GDM1 (cell line): ENCODE measurements at places on chromosomes 2 and 18.

DNA sequence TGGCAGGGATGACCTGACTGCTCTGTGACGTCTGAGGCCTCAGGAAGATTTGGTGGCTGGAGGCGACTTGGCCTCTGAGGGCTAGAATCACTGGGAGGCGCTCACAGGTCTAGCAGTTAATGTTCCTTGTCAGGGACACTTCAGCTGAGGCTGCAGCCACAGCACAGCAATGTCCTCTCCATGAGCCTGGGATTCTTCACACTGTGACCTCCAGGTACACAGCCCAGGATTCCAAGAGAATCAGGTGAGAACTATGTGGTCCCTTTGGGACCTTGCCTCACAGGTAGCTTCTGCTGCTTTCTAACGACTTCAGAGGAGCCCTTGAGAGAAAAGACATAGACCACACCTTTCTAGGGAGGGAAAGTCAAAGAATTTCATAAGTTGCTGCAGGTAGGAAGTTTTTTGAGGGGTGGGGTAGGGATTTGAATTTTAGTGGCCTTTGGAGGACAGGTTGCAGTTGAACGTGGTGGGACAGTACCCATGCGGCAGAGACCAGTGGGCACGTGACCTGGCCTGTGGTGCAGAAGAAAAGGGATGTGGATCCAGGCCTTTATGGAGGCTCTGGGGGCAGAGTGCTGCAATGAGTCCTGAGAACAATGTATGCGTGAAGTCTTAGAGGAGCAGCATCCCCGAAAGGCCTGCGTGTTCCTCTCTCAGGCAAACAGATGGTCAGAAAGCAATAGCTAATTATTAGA, 86.2 kb downstream of the LYPD1 start:
- no peak for DNase-seq

DNA sequence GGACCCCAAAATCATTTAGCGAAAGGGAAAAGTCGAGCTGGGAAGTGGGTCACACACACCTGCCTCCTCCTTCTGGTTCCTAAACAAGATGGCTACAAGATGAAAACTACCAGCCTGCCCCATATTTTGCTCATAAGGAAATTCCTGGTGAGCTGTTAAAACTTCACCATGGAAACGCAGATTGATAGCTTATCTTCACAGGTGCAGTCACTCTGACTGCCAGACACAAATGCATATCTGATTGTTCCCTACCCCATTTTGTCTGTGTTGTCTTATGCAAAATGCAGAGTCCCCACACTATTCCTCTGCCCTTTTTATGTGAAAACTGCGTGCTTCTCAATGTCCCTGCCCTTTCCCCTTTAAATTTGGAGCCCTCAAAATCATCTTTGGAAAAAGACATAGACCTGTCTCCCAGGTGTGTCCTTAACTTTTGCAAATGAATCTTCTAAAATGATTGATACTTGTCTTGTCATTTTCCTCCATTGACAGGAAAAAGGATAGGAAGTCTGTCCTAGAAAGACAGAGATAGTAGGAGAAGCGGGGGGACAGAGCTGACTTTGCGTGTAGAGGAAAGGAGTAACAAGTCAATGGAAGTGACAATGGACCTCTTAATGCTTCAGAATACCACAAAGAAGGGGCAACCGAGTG, 38.9 kb upstream of the THOC1 start:
- no peak for DNase-seq

- DNase-seq, result no peak
These were observed 592 bp downstream of the ME2 start for GRCh38 chr18:50879302-50880118.

DNA sequence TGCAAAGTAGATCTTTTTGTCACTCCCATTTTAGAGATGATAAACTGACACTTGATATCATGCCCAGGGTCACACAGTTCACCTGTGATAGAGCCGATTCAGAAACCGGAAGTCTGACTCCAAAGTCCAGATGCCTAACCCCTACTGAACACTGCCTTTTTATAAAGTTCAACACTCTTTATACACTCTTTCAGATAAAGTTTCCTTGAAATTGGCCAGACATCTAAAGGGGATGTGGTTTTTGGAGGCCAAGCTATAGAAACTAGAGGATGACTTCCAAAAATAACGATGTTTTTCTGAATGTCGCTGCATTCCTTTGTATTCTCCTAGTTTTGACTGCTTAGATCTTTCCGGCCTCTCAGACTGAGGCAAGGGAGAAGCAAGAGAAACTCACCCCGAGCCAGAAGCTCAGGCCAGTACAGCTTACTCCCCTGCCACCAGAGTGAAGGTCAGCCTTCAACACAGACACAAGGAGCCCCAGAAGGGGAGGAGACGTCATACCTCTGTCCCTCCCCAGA, 61.8 kb downstream of the NRP2 start:
- no peak for DNase-seq

DNA sequence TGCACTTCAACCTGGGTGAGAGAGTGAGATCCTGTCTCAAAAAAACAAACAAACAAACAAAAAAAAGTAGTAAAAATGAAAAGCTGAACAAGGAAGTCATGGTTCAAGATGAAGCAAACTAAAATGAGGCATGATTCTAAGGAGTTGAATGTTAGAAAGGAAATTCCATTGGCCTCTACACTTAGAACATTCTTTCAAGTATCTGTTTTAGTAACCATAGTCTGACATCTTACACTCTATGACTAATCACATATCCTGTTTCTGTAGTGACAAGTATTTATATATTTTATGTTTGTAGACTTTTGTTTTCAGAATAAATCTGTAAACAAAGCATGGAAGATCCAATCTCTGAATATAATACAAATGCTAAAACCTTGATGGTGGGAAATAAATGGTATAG, 164.1 kb downstream of the KIAA1328 start:
- DNase-seq, result no peak

GRCh38 chr2:43131051-43131889, 95.1 kb downstream of the ZFP36L2 start:
- peak; percentile 96 for DNase-seq

DNA sequence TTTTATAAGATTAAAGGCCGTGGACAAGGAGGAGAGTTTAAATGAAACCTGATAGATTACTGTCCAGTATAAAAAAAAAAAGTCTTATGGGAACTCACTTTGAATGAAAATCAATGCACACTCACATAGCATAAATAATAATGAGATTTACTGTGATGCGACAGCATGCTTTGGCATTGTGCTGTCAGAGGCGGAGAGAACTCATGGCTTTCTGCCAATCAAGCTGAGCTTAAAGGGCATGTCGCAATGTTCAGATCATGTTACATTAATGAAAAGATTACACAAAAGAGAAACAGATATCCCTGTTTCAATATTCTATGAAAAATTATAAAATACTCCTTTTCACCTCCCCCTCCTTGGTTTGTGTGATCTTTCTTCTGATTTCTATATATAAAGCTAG, 310.8 kb downstream of the ERBB4 start:
- DNase-seq, result no peak

DNA sequence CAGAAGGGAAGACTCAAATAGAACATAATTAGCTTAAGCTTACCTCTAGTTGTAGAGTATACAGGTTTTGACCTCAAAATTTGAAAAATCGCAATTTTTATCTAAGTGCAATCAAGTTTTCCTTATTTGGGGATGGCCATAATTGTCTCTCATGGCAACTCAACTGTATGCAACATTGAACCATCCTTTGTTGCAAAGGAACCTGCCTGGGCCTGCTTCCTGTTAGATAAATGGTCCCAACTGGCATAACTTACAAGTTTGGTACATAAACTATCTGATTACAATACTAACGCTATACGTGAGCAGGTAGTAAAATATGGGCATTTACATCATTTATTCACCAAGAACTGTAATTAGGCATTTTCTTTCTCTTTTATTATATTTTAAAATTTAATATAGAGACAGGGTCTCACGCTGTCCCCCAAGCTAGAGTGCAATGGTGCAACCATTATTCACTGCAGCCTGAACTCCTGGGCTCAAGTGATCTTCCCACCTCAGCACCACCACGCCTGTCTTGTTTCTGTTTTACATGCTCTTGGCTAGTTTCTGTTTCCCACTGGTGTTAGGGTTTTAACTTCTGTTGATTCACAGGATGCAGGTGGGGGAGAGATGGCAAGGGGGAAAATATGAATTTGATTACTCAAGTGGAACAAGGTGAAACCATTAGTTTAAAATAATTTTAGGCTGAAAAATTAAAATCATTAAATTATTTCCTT, 55.3 kb upstream of the B3GNT2 start:
- DNase-seq, result peak; percentile 24

GRCh38 chr2:120224256-120224655, 1.1 kb upstream of the TMEM185B start:
- DNase-seq, result no peak

GRCh38 chr2:174153757-174154680, 94.3 kb downstream of the OLA1 start:
- no peak for DNase-seq

- DNase-seq, result no peak
These were observed 70.5 kb upstream of the IGFBP5 start for GRCh38 chr2:216765761-216766262.

GRCh38 chr18:6719098-6719846, 10.2 kb upstream of the ARHGAP28 start:
- no peak for DNase-seq

DNA sequence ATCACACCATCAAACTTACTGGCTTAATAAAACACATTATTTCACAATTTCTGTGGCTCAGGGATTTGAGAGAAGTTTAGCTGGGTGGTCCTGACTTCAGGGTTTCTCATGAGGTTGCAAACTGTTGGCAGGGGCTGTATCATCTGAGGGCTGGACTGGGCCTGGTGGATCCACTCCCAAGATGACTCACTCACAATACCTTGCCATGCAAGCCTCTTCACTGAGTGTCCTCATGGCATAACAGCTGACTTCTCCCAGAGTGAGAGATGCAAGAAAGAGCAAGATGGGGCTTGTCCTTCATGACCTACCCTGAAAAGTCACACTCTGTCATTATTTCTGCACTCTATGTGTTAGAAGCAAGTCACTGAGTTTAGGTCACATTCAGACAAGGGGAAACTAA, 73.8 kb downstream of the AQP4 start:
- DNase-seq, result no peak

GRCh38 chr2:26809211-26809610, 23.4 kb downstream of the CENPA start:
- DNase-seq, result no peak

GRCh38 chr2:127565261-127566138, 30.0 kb downstream of the MYO7B start:
- DNase-seq, result no peak

DNA sequence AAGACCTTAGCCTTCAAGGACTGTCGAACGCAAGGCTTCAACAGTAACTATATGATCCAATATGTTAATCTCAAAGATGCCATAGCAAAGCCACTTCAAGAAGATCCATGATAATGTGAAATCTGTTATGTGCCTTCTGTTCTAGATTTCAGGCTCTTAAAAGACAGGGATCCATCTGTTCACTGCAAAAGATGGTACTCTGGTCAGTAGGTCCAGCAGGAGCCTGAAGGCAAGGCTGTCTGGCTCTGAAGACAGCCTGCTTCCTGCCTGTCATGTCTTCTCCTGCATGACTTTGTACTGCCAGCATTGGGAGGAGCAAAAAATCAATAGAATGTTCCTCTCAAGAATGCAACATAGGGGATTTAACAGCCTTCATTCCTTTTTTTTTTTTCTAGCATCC, 270.8 kb upstream of the PARD3B start:
- DNase-seq, result no peak

- no peak for DNase-seq
These were observed 424.4 kb downstream of the DSEL start for GRCh38 chr18:67092141-67092540.

DNA sequence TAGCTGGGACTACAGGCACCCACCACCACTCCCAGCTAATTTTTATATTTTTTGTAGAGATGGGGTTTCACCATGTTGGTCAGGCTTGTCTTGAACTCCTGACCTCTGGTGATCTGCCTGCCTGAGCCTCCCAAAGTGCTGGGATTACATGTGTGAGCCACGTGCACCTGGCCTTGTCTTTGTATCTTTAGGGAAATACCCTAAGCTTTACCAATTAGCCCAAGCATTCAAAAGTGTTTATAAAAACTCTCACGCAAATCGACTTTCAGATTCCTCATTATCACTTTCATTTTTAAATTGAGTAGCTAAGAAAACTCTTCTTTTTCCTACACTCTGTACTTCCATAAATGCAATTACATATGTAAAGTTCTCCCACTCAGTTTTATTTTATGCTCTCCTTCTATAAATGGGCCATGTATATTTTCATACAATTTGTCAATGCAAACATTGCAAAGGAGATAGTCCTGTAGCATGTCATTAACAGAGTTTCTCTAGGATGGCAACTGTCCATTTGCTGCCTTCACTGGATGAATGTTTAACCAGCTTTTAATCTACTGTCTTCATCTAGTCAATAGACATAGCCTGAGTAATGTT, 326.2 kb upstream of the LRATD1 start:
- DNase-seq, result no peak

GRCh38 chr2:157572725-157573124, 55.9 kb downstream of the ACVR1C start:
- no peak for DNase-seq

- DNase-seq, result no peak
These were observed 100.4 kb upstream of the CD226 start for GRCh38 chr18:70047931-70048603.

DNA sequence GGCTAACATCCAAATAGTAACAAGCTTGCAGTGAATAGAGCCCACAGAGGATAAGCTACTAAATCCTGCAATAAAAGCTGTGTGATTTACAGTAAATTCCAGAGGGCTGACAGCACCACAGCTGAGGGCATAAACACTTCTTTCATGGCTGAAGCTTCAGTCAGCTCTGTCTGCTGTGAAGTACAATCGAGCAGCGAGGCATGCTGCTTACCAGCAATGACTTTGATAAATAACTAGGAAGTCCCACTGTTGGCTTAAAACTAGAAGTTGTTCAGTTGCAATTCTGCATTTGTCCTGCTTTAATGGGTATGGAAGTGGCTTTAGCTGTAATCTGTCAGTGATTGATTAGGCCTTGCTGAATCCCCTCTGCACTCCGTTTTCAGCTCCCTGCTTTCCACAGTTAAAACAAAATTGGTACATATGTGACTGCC, 65.2 kb upstream of the FIGN start:
- no peak for DNase-seq

GRCh38 chr2:224532931-224533330, 52.2 kb downstream of the CUL3 start:
- DNase-seq, result no peak

DNA sequence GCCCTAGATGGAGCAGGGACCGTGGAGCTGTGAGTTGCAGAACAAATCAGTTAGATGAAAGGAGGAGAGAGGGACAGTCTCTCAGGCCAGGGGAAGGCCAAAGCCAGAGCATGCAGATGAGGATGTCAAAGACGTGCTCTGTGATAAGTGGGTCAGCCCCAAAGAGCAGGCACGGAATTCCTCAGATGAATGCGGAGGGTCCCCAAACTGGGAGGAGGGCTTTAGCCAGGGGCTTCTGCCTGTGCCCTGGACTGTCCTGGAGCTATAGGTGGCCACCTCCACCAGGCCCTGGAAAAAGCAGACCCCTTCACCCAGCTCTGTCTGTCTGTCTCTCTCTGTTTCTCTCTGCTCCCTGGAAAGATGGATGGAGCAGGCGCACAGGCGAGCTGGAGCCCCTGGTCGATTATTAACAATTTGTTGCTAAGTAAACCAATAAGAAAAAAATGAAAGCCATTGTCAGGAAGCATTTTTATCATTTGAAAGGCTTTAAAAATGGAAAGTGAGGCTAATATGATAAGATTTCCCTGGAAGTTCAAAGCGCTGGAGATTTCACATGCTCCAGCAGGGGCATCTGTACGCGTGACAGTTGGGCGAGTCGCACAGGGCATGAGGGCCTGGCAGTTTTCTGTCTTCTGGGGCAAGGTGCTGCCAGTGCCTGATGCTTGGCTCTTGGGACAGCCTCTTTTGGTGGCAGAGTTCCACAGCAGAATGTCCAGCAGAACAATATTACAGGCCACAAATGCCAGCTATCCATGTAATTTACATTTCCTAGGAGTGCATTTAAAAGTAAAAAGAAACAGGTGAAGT, 241.0 kb downstream of the GLI2 start:
- no peak for DNase-seq

- no peak for DNase-seq
These were observed 18.1 kb upstream of the SPP2 start for GRCh38 chr2:234032279-234032856.
